ENCODE measurements at places on chromosomes 5 and 9.
A peak's percentile ranks its signal among the peaks of the same experiment; 100 is the strongest.

DNA sequence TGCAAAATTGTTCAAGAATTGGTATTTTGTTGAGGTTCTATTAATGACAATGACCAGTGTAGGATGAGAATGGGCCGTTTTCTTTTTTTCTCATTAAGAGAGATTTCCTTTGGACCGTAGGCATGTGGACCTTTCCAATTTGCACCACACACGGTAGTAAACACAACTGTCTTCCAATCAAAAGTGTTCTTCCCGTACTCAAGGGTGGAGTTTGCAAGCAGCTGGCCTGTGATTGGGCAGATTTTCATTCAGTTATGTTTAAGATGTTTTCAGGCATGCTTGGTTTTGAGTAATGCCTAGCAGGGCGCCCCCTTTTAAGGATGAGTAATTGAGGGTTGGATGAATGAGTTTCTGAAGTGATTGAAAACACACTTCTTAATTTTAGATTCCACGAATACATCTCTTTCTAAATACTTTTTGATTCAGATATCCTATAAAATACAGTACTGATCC is 2.5 kb downstream of the KDM3B start:
- no peak for DNase-seq

- DNase-seq: no peak
Measured at GRCh38 chr9:27561685-27562084, 11.6 kb downstream of the C9orf72 start.

- no peak for DNase-seq
Measured at GRCh38 chr9:115850548-115851304, 302.9 kb upstream of the PAPPA start.

DNA sequence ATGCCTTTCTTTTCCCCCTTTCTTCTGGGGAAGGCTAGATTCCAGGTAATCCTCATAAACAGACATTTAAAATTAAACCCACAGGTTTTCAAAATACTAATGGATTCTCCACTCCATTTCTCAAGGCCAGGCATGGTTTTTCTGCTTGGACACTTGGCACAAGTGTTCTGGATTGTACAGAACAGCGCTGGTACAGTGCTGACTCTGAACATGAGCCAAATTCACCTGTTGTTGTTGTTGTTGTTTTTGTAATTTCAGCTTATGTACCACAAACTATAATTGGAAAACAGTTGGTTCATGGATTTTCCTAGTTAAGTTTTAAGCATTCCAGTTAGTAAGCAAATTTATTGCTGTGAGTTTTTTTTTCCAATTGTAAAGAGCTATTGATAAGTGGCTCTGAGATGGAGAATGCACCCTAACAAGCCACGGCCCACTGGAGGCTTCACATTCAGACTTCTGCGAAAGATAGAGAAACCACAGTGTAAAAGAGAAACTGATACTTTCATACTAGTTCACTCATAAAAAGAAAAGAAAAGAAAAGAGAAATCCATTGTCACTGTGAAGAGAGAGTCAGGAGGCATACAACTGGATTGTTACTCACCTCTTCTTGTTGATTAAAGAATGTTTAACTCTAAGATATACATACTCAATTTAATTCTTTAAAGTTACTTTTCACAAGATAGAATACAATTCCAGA is 16.2 kb upstream of the ITGA1 start:
- DNase-seq: no peak

DNA sequence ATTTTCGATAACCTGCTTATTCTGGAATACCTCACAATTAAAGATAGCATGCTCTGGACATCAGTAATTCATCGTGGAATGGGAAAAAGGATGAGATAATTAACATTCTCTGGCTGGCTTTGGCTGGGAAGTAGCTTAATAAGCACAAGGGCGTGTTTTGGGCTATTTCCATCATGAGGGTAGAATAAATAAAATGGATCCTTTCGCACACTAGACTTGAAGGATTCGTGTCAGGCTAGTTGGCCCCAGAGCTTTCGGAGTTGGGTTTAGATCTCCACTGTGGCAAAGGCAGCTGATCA is 151.2 kb upstream of the ADRA1B start:
- no peak for DNase-seq

DNA sequence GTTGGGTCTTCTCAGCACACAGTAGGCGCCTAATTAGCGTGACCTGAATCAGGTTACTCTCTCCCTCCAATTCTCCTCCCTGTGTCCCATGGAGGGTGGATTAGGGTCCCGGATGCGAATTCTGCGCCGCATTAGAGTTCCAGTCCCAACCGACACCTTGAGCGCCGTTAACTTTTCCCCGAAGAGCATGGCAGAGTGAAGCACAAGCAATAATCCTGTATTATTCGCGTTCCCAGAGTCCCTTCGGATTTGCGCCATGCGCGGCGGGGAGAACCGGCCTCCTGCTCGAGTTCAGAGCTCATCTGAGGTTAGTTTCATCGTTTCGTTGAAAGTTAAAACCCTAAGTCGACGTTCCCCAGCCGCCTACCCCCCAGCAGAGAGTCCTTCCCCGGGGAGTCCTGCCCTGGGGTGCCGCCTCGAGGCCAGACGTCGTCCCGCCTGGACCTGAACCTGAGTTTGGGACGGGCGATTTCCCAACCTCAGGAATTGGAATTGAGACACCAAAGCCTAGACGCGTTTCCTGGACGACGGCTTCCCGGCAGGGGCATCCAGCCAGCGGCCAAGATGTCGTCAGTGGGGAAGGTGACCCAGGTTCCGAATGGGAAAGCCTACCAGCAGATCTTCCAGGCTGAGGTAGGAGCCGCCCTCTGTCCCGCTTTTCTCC is at the start of gene CCDC180:
Gene CCDC180, plus strand, starts transcription at position 160 of the 664 bp plus-strand sequence. Its CDS starts 405 bp downstream, at position 565.
- no peak for DNase-seq

- DNase-seq: no peak
Measured at GRCh38 chr5:78644129-78644528, 4.4 kb downstream of the LHFPL2 start.

GRCh38 chr5:58860680-58861079 is 277.8 kb downstream of the RAB3C start:
- no peak for DNase-seq

GRCh38 chr5:68010740-68011139 is 204.8 kb upstream of the PIK3R1 start:
- DNase-seq: no peak

- no peak for DNase-seq
Measured at GRCh38 chr5:168976311-168976970, 324.5 kb downstream of the SLIT3 start.

- no peak for DNase-seq
Measured at GRCh38 chr9:132575005-132575609, 7.3 kb upstream of the BARHL1 start.

DNA sequence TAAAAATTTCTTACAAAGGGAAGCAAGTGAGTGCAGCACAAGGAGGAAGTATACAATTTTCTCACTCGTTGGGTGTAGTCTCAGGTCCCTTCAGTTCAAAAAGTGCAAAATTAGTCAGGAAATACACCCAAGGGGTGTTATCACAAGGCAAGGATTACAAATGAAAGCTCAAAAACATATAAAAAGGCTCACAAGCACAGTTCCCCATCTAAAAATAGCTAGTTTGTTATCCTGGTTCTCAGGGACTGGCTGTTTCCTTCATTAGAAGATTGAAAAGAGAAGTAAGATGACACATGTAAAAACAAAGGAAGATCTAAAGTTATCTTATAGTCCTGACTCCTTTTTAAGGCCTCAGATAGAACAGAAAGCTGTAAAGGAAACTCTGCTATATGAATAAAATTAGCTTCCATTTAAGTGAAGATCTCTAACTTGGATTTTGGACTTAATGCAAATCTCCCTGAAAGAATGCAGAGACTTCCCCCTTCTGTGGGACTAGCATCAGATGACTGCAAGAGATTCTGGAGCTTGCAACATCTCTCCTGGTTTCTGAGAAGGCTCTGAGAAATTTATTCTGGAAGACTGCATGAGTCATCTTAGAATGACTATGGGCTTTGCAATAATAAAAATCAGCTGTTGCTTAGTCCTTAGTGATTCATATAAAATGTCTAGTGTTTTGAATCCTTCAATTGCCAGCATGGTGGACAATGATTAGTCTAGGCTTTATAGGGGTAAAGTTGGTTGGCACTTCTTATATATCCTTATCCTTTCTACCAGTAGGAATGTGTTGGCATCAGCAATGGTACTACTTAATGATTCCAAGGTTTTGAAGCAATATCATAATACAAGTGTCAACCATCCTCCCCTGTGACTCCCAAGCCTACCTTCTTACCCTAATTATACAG is 25.4 kb downstream of the DAB2 start:
- no peak for DNase-seq

DNA sequence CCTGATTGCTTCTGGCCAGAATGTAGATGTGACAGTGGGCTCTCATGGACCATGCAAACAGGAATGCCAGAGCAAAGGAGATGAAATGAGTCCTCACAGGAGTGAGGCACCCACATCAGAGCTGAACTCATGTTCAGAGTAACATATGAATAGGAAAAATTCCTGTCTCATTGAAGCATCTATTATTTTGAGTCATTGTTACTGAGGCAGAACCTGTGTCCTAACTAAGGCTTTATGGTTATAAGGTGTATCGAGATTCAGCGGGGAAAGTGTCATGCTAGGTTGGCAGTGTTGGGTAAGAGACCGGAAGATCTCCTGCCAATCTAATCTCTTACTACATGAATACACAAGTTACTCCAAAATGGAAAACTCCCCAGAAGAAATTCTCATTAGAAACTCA is 304.1 kb downstream of the TRPM3 start:
- no peak for DNase-seq

GRCh38 chr5:102119252-102119651 is 176.8 kb downstream of the SLCO4C1 start:
- DNase-seq: no peak

- no peak for DNase-seq
Measured at GRCh38 chr5:3359642-3360041, 236.0 kb upstream of the IRX1 start.

DNA sequence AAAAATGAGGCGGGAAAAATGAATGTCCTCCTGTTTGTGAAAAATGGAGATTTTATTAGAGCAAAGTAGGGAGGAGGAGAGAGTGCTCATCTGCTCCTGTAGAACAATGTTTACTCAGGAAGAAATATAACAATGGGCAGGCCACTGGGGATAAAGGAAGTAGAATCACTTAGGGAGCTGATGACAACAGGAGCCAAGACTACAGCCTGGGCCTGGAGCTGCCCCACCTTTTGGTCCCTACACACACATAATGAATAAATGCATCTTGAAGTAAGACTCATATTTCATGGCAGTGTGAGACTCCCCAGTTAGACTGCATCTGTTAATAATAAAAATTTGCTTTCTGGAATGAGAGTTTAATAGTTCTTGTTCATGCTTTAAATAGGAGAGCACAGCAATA is 1939.8 kb downstream of the EFNA5 start:
- peak; percentile 7 for DNase-seq

GRCh38 chr9:77907585-77907984 is 124.0 kb downstream of the GNAQ start:
- DNase-seq: no peak

DNA sequence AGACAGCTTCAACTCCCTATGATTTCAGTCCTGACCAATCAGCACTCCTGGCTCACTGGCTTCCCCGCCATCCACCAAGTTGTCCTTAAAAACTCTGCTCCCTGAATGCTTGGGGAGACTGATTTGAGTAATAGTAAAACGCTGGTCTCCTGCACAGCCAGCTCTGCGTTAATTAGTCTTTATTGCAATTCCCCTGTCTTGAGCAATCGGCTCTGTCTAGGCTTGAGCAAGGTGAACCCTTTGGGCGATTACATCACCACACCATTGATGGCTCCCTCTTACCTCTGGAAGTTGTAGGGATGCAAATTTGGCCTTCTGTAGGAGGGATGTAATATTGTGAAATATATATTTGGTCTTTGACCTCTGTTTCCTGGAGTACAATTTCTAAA is 2.9 kb upstream of the SLC23A1 start:
- no peak for DNase-seq

DNA sequence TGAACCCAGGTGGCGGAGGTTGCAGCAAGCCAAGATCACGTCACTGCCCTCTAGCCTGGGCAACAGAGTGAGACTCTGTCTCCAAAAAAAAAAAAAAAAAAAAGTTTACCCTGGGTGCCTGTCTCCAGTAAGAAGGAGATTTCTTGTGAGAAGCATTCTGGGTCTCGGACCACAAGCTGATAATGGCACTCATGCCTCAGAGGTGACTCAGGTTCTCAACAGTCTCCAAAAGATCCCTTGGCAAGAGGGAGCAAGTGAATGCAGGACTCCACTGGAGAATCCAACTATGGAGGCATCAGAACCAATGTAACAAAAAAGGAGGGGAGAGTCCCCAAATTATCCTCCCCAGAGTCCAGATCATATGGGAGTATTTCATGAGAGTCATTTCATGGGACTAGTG is 106.0 kb upstream of the LRRTM2 start:
- no peak for DNase-seq

DNA sequence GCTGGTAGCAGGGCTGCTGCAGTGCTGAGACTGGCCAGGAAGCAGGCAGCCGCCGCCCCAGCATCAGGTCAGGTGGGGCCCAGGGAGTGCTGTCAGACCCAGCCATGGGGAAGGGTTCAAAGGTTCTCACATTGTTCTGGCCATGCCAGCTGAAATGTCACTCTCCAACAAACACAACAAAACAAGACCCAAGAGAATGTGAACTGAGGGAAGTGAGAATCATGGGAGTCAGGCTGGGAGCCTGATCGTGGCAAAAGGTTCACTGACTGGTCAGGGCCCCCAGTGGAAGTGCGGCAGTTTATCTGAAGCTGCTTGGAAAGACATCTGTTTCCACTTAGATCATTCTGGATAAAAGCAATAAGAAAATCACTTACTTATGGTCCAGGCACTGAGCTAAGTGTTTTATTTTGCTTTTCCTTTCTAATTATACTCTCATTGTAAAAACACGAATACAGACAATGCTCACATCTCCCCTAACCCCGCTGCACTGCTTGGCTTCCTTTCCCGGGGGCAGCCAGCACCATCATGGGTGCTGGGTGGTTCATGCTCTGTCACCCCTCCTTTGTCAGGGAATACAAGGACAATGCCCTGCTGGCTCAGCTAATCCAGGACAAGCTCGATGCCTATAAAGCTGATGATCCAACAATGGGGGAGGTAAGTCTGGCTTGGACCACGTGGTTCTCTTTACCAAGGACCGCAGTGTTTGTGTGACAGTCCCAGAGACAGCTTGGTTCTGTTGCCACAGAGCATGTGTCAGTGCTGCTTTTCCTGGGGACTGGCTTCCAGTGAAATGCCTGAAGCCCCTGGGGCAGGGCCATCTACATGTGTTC is 41.9 kb upstream of the CFAP157 start:
- DNase-seq: no peak

DNA sequence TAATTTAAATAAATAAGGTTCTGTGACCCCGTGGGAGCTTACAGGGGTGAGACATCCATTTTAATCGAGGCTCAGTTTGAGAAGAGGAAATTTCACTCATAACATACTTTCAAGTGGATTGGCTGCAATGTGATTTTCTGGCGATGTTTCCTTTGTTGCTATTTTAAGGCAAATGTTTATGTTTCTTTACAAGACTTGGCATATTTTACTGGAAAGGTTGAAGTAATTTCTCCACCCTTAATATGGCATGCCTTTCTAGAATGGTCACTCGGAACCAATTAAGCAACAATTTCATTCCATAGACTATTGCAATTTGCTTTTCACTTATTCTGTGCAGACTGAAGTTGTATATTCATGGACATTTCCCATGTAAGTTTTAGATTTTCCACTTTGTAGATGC is 438.0 kb upstream of the WWC1 start:
- no peak for DNase-seq

All from NCI-H1417 treated with DMSO at 0.1 percent for 48 hours (cell line).